Upper lobe of left lung (tissue), 6 donors: ENCODE measurements at places on chromosomes 12 and 14. TPM values are rescaled to one million over a fixed set of nuclear protein-coding genes. Genes with fewer than 3 reads are reported as not detected.

MTA1 gene
- 64.8 TPM for total RNA-seq

OAS3 gene
- 52.7 TPM for total RNA-seq

GRCh38 chr12:121190523-121191031, 19.4 kb upstream of the P2RX4 start:
- H3K4me1 ChIP-seq = peaks cover 12% of the 10 kb centered on the region
- H3K4me3 ChIP-seq = no peak overlapping the region
- DNase-seq = no peak
- peak overlapping the region; percentile 67 for H3K27ac ChIP-seq
- no peaks in the 10 kb centered on the region for H3K36me3 ChIP-seq

DNA sequence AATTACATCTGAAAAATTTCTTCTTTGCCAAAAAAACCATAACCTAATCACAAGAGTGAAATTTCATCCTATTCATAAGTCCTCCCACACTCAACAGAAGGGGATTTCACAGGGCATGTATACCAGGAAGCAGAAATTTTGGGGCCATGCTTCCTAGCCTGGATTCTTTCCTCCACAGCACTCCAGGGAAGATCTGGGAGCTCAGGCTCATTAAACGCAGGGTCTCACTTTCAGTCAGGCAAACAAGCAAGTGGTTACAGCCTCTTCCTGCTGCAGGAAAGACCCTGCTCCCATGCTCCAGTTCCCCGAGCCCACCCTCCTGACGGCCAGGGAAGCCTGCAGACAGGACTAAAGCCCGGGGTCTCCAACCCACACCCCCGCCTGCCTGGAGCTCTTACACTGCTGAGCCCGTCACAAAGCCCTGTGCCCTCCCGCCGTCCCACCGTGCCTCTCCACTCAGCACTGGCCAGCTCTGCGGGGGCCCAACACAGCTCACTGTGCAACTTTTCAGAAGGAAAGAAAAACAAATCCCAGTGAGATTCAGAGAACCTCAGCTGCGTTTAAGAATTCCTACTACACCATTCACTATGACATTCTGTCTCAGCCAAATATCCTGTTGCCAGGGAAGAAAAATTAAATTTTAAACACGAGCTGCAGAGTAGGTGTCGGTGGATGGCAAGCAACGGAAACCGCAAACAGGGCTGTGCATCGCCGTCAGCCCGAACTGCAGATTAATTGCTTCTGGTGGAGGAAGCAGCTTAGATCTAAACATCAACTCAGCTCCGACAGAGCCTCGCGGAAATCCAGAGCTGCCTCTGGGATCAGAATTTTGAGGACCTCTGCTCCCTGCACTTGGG, 106.7 kb upstream of the SFSWAP start:
- H3K27ac ChIP-seq = no peak overlapping the region
- no peaks in the 10 kb centered on the region for H3K27me3 ChIP-seq
- H3K4me1 ChIP-seq = peaks cover 27% of the 10 kb centered on the region

DNA sequence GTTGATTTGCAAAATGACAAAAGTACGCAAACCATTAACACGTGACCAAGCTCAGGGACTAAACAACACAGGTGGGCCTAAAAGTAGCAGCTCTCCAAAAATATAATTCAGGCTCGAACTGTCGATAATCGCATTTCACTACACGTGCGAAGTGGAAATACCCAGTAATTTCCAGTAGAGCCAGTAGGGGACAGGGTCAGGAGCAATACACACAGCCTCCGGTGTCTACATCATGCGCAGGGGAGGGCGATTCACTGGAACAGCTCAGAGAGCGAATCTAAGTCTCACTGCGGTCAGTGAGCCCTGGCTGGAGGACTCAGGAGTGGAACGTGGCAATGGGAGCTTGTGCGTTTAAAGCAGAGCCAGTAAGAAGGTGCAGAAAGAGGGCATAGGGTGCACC, 40.4 kb downstream of the SETD3 start:
- H3K27ac ChIP-seq = no peak overlapping the region
- H3K36me3 ChIP-seq = no peaks in the 10 kb centered on the region
- DNase-seq = no peak
- H3K27me3 ChIP-seq = no peaks in the 10 kb centered on the region
- H3K4me1 ChIP-seq = peaks cover 20% of the 10 kb centered on the region

GRCh38 chr12:108568338-108569154, 6.2 kb downstream of the ISCU start:
- H3K4me1 ChIP-seq = peaks cover 12% of the 10 kb centered on the region
- DNase-seq = no peak
- H3K36me3 ChIP-seq = peaks cover 57% of the 10 kb centered on the region
- no peaks in the 10 kb centered on the region for H3K27me3 ChIP-seq
- no peak overlapping the region for H3K4me3 ChIP-seq

DNA sequence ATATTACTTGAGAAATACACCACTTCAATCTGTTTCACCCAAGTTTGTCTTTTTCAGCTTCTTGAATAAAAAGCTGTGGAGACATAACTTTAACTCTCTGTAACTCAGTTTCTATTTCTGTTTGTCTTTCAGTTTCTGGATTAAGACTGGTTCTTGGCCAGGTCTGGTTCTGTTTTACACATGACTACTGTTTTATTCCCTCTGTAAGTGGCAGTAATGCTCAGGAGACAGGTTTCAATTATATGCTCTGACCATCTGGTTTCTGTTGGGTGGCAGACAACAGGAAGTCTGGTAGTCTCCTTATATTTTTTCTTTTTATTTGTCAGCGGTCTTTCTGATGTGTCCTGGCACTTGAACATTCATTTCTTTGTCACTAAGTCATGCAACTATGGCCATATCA, 102.9 kb downstream of the RPS29 start:
- no peak overlapping the region for H3K27ac ChIP-seq
- no peak overlapping the region for H3K4me3 ChIP-seq
- no peak for DNase-seq
- peaks cover 5% of the 10 kb centered on the region for H3K4me1 ChIP-seq
- no peaks in the 10 kb centered on the region for H3K36me3 ChIP-seq

DNA sequence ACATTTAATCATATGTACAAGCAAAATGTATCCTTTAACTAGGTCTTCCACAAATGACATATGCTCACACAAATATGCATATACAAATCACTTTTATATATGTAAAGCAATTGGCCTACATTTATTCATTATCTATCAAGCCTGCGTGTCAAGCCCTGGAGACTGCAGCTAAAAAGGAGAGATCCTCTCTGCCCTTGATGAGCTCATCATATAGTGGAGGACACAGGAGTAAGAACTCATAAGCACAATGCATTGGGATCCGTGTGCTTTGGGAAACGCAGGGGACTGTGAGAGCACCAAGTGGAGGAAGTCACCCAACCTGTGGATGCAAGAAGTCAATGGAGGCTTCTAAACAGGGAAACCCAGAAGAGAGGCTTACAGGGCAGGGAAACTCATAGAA, 735.7 kb downstream of the BCL11B start:
- H3K27ac ChIP-seq = no peak overlapping the region
- H3K36me3 ChIP-seq = no peaks in the 10 kb centered on the region
- no peak overlapping the region for H3K4me3 ChIP-seq
- DNase-seq = no peak
- no peaks in the 10 kb centered on the region for H3K4me1 ChIP-seq
- no peaks in the 10 kb centered on the region for H3K27me3 ChIP-seq
